ENCODE measurements at places on chromosomes 16 and 17. TPM values are rescaled to one million over a fixed set of nuclear protein-coding genes. Genes with fewer than 3 reads are reported as not detected.

Gene CCT6B
- 0.63 TPM for total RNA-seq

Gene CIAO3
- total RNA-seq: 23.2 TPM

GRCh38 chr17:59561042-59561441 is 4.4 kb upstream of the DHX40 start:
- DNase-seq: no peak

GRCh38 chr16:88831838-88832237 is 20.1 kb upstream of the APRT start:
- no peak for DNase-seq

DNA sequence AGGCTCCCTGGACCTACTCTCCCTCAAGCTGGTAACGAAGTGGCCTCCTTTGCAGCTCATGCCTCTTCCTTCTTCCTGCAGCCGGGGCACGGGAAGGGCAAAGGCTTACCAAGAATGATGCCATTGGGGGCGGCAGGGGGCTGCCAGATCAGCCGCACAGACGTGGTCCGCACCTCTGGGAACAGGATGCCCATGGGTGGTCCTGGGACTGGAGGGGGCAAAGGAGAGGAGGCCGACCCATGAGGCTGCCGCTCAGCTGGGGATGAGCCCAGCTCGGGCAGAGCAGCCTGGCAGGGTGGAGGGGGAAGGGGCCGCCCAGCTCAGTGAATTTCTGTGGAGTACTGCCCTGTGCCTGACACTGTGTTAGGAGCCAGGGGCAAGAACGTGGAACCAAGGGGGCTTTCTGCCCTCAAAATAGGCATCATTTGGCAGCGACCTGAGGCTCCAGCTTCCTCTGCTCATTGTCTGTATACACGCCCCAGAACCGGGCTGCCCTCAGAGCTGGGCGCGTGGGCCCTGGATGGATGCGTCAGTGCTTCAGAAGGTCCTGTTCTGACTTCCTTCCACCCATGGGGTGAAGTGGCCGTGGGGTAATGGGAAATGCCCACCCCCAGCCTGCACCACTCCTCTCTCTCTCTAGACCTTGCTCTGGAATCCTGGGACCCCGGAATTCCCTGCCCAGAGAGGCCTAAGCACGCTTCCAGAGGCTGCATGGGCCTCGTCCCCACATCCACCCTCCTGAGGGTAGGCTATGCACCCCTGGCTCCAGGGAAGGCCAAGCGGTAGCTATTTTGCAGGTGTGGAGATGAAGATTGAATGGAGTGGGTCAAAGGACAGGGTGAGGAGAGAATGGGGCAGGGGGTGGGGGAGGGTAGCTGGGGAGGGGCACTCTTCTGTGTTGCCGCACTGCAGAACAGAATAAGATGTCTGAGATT is 79.8 kb upstream of the CDC42EP4 start:
- DNase-seq: no peak

- DNase-seq: peak; percentile 99
Measured at GRCh38 chr17:81394921-81395599, at the start of gene BAHCC1. Gene BAHCC1, plus strand, starts transcription at chr17:81395457. Its CDS starts 4,283 bp downstream, at chr17:81399740.

Measured in dermis microvascular lymphatic vessel endothelial cell (primary cell).